SJSA1 (cell line): ENCODE measurements at places on chromosomes 1 and 21. TPM values are rescaled to one million over a fixed set of nuclear protein-coding genes. Genes with fewer than 3 reads are reported as not detected.

GRCh38 chr1:37001703-37002102, 32.6 kb downstream of the GRIK3 start:
- no peak for DNase-seq

GRCh38 chr1:64505944-64506655, 36.2 kb downstream of the CACHD1 start:
- DNase-seq, result no peak

- DNase-seq, result no peak
Measured at GRCh38 chr1:187270256-187270655, 441.5 kb downstream of the PLA2G4A start.

DNA sequence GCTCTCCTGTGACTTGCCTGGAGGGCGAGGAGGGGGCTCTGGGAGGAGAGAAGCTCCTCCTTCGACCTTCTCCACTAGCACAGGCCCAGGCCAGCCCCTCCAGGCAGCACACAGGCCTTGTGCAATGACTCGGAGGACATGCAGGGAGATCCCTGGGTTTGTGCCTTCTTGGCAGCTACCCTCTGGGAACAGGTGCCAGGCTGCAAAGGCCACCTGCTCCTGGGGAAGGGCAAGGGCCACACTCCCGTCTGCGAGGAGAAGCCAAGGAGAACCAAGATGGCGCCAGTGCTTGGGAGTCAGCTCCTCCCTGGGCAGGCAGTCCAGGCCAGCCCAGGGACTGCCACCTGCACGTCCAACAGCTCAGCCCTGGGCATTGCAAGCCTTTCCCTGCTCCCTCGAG, 15.3 kb downstream of the CASZ1 start:
- no peak for DNase-seq

DNA sequence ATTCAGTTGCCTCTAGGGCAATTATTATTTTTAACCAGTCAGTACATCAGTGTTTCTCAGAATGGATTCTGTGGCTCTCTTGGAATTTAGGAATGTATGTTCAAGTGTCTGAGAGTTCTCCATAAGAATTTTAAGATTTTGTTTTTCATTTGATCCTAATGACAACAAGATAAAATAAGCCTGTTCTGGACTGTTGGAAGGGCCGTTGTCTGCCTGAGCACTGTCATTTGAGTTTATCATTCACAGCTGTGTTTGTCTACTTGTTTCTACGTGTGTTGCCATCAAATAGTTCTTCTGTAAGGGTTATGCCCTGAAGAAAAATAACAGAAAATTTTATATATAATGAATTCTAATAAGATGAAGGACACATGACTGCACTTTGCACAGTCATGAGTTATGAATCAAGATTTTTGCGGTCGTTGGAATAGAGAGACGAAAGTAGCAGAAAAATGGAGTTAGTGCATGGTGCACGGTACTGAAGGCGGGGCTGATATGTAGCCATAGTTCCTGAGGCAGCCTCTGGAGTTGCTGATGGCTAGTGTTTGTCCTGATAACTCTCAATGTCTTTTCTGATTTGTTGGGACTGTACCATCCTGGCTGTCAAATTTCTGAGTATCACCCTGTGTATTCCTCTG, 92.5 kb downstream of the NOS1AP start:
- DNase-seq, result no peak

DNA sequence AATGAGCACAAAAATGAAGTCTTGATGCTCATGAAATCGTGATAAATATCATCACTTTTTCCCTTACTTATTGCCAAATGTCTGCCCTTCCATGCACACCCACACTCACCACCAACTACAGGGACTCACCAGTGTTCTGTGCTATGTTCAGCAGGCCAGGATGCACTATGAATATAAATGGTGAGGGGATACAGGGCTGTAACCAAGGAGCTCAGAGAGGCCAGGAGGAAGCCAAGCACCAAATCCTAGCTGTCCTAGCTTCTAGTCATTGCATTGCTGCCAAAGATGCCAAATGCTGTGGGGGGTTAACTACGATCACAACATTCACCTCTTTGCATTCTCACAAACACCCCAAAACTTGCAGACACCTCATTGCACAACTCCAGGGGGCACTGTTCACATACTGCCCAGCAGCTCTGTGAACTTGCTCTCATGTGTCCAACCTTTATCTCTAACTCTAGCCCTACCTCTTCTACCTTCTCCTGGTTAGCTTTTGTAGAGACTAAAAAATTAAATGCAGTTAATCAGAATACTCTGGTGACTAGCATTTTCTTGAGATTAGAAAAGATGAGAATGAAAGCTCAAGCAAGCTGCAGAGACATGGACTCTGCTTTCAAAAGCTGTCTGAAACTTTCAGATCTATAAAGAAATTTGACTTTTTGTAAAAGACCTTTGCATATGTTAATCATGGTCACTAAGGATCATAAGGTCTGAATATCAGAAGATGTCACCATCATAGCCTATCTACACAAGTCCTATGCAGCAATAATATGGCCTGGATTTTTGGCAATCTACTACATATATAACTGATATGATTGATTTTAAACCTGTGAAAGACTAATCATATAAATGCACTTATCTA, 13.9 kb upstream of the KIF14 start:
- no peak for DNase-seq

DNA sequence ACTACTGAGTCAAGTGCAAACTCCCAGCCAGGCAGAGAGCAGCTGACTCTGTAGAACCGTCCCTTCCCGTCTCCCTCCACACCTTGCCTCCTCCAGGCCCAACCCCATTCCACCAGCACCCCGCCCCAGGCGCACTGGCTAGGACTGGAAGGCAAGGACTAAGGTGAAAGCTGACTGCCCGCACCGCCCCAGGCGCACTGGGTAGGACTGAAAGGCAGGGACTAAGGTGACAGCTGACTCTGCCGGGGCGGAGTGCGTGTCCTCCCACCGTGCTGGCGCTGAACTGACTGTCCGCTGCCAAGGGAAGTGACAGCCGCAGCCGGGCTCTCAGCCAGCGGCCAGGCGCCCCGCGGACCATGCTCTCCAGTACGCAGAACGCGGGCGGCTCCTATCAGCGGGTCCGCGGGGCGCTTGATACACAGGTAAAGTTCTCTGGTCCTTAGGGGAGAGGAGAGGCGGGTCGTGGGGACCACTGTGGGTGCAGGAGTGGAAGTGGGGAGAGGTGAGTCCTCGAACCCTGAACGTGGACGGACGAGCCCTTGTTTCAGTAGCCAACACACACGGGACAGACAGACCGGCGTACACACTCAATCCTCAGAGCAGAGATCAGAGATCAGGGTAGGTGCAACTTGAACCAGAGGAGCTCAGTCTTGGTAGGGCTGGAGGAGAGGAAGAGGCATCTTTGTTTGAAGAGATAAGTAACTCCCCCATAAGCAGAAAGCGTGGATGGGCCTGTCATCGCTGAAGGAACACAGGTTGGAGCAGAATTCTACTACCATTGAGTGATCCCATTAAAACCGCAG, 58.0 kb downstream of the RBM11 start:
- DNase-seq, result no peak

DNA sequence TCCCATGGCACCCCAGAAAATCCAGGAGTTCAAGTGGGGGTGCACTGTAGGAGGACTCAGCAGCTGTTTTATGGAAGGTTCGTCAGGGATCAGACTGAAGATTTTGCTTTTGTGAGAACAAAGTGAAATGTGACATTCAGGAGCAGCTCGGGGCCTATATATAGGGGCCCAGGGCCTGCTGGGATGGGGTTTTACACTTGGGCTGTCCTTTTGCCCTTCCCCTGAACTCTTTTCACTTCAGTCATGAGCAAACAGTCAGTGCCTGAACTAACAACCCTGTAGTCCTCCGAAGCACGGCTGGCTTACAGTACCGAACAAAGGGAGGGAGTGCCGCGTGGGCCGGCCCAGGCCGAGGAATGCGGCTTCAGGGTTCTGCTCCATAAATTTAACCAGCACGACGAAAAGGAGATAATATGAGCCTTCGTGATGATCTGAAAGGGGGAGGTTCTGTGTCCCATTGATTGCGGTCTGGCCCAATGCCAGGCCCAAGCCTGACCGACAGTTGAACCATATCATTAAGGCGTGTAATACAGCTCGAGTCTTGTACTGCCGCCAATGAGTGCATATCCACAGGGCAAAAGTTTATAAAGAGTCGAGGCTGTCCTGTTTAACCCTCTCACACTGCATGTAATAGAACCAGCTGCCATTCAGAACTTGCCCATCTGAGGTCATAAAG, 139.9 kb downstream of the DHRS3 start:
- peak; percentile 94 for DNase-seq

- DNase-seq, result no peak
Measured at GRCh38 chr1:64266991-64267390, 63.6 kb downstream of the UBE2U start.

- DNase-seq, result no peak
Measured at GRCh38 chr1:224490549-224491537, 56.2 kb upstream of the WDR26 start.

DNA sequence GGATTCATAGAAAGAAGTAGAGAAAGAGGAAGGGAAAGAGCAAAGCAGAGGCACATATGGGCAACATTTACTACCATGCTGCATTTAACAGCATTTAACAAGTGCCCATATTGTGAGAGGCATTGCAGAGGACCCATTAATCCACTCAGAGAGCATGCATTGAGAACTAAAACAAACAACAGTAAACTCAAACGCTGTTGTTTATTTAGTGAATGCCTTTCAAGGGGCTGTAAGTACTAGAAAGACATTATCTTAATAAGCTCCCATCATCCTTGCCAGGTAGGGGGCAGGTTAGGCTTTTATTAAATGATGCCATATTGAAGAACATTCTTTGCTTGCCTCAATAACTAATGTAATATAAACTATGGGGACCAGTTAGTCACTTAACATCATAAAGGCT, 254.3 kb upstream of the DAB1 start:
- DNase-seq, result no peak

- DNase-seq, result no peak
Measured at GRCh38 chr1:35085421-35085820, 6.2 kb downstream of the ZMYM1 start.

DNA sequence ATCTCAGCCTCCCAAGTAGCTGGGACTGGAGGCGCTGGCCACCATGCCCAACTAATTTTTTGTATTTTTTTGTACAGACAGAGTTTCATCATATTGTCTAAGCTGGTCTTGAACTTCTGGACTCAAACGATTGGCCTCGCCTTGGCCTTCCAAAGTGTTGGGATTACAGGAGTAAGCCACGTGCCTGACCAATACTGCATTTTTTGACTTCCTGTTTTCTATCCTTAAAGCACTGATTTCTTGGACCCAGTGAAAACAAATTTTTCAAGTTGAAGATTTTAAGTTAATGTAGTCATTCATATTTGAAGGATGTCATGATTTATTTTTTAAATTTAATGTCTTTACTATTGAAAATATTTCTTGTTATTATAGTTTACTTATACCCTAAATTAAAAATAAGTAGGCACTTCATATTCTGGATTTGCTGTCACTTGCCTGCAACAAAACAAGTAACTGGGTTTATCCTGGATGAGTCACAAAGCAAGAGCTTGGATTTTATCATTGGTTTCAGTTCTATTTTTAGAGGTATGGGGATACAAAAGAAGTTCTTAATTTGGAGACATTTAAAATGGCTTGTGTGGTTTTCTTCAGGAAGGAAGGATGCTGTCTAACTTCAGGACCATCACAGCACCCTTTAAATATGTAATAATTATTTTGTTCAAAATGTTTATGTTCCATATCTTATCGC, 2.2 kb upstream of the VPS45 start:
- peak; percentile 34 for DNase-seq

DNA sequence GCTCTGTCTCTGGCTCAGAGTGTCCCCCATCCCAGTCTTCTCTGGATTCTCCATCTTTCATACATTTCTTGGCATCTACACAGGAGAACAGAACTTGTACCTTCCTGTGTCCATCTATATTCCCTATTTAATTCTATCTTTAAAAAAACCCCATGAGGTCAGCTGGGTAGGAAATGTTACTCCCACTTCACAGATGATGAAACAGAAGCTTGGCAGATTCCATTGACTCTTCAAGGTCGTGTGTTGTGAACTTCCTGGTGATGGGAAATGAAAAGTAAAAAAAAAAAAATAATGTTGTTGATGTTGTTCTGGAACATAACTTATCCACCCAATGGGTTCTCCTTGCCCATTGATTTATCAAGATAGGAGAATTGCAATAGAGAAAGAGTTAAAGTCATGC, 8.9 kb downstream of the CHI3L2 start:
- no peak for DNase-seq

GRCh38 chr1:31054958-31055481, 10.5 kb downstream of the PUM1 start:
- no peak for DNase-seq

DNA sequence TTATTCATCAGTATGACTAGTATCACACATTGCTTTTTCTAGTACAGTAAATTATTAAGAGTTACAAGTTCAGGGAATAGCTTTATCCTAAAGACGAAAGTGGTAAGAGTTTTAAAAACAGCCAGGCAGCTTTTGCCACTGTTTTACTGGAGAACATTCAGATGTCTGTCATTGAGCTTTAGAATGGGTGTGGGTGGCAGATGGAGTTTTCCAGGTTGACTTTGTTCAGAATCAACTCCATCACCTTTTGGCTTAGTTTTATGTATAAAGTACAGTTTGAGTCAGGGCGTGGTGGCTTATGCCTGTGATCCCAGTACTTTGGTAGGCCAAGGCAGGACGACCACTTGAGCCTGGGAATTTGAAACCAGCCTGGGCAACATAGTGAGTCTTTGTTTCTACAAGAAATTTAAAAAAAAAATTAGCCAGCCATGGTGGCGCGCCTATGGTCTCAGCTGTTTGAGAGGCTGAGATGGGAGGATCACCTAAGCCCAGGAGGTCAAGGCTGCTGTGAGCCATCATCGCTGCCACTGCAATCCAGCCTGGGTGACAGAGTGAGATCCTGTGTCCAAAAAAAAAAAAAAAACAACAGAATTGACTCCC, 29.9 kb upstream of the PLEKHM2 start:
- DNase-seq, result no peak

DNA sequence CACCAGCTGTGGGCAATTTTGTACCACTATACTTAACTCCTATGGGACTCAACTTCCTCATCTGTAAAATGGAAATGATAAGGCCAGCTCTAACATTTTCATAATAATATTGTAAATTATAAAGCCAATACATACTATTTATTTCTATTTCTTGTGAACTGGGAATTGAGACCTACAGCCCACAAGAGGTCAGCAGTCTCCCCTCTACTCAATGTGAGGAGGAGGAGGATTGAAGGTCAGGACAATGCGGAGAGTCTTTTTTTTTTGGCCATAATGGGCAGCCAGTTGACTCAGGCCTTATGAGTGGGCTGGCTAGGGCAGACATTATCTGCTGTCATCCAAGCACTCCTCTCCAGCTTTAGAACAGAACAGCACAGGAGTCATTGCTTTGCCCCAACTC, 90.5 kb downstream of the NUF2 start:
- DNase-seq, result no peak

GRCh38 chr1:210292231-210292871, 36.4 kb upstream of the HHAT start:
- DNase-seq, result peak; percentile 10

DNA sequence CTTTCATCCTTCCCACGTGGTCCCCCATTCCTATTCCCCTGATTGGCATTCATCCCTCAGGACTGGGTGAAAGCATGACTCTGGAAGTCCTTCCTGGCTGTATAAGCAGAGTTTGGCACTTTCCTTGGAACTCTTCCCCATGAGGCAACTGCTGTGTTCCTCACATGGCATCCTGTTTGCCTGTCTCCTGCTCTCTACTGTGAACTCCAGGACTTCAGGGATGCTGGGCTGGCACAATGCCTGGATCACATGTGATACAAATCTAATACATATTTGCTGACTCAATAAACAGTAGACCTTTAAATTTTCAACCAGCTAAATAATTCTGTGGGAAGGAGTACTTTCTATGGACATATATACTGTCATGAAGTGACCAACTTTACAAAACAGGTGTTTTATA, 46.8 kb upstream of the EDEM3 start:
- no peak for DNase-seq

Gene LINGO4
- total RNA-seq, result not detected in 2 replicates

Gene DENND1B
- 8.4 and 16.1 TPM in 2 replicates for total RNA-seq

Gene SPRR2A
- total RNA-seq, result not detected in 2 replicates

Gene NR1I3
- not detected in 2 replicates for total RNA-seq

Gene LENEP
- total RNA-seq, result not detected in 2 replicates

Gene CYP2J2
- not detected in 2 replicates for total RNA-seq
